ENCODE measurements at places on chromosomes 4 and X.

DNA sequence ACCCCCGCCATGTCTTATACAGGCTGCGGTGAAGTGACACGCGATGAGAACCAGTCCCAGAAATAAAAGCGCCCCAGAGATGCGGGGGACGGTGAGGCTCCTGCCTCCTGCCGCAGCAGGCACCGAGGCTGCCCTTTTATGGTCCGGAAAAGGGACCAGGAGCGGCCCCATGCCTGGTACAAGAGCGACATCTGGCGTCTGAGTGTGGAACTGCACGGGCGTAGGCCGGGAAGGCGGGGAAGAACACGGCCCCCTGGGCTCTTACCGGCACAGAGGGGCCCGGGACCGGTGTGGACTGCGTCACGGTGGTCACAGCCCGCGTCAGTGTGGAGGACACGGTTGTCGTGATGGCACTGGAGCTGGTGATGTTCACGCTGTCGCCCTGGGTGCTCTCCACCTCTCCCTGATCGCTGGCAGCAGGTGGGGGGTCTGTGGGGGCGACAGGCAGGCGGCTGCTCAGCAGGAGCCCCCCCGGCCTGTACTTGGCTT is 8.9 kb upstream of the RENBP start:
- DNase-seq, result peak; percentile 81

DNA sequence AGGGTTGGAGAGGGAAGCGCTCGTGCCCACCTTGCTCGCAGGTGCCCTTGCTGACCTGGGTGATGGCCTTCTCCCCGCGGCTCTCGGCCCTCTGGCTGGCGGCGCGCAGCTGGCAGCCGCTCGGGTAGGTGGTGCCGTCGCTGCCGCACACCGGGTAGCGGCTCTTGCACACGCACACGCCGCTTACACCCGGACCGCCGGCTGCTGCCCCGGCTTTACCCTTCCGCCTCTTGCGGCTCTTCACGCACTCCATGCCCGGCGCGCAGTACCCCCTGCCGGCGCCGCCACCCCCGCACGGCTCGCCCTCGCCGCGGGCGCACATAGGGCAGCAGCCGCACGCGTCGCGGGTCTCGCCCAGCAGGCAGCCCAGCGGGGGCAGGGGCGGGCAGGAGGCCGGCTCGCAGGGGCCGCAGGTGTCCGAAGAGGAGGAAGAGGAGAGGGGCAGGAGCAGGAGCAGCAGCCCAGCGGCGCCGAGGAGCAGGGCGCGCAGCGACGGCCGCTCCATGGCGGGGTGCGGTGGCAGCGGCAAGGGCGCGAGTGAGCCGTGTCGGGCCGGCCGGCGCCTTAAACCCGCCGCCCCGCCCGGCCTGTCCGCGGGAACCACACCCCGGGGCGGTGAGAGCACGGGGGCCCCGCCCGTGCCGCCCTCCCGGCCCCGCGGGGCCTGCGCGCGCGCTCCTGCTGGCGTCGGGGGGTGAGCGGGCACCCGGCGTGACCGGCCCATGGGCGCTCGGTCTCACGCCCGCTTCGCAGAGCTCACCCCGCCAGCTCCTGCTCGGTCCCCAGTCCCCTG is at the start of gene IGFBP7:
TSS of gene IGFBP7 (minus strand) at position 539 of the 793 bp plus-strand sequence. CDS start at position 505, 34 bp downstream.
- DNase-seq, result peak; percentile 35

GRCh38 chrX:138756234-138756633 is 44.7 kb upstream of the FGF13 start:
- DNase-seq, result peak; percentile 30

DNA sequence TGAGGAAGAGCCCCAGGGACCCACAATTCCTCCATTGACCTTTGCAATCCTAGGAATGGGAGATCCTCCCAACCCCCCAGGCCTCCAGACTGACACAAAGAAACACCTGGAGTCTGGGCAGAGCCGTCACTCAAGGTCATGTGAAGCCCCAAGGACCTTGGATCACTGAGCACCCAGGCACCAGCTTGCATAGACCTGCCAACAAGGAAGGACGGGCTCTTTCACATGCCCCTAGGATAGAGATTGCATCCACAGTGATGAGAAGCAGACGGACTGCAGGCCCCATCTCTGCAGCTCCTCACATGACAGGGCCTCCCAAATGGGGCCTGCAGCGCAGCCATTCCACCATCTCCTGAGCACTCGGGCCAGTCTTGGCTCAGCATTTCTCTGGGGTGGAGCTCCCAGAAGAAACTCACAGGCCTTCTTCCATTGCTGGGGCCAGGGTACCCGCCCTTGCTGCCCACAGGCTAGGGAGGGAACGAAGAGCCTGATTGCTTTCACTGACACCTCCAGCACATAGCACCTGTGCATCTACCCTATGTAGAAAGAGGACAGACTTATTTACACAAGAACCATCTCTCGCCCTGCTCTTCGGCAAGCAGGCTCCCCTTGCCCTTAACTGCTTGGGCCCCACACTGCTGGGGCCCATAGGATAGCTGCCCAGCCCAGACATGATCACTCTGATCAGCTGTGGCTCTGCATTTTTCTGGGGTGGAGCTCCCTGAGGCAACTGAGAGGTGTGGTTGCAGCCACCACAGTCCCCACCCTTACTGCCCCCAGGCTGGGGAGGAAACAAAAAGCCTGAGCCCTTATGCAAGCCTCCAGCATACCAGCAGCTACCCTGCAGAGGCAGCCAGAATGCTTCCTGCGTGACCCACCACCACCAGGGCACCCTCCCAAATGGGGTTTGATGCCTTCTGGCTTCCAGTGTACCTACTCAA is 185.7 kb upstream of the ZCCHC13 start:
- no peak for DNase-seq

GRCh38 chrX:44785652-44786051 is 58.2 kb upstream of the DUSP21 start:
- no peak for DNase-seq

DNA sequence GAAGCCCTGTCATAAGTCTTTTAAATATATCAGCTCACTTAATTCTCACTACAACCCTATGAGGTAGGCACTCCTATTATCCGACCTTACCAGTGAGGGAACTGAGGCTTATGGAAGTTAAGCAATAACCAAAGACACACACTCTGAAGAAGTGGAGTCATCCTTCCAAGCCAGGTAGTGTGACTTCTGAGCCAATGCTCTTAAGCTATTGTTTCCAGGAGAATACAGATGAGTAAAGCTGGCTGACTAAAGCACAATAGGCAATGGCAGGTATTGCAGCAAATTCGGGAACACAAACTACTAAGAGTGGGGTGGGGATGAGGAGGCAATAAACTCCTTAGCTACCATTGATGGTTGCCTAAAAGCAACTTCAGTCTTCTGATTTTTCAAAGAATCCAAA is 81.8 kb upstream of the KIT start:
- no peak for DNase-seq

GRCh38 chrX:127038065-127038464 is 218.5 kb downstream of the PRR32 start:
- DNase-seq, result no peak

DNA sequence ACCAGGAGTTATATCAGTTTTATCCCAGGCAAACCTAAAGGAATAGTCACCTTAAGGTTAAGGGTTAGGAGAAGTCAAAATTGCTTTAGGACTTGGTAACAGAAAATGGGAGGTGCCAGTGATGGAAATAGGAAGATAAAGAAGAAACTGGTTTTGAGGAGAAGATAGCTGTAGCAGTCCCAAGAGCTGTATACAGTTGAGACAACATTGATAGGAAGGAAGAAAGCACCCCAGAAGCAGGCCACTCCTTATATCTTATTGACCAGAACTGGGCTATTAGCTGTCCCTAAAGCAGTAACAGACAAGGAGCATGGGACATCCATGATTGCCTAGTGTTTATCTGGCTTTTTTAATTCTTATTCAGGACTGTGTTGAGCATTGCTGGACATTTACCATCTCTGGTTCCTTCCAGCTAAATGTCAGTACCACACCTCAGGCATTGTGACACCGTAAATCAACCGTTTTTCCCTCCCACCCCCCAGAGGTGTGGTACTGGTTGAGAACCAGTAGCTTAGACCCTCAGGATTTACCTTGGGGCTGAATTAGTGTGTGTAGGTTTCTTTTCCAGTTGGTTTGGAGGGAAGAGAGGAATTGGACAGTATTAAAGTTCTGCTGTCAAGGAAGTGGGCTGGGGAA is 2.0 kb upstream of the PGRMC2 start:
- no peak for DNase-seq

DNA sequence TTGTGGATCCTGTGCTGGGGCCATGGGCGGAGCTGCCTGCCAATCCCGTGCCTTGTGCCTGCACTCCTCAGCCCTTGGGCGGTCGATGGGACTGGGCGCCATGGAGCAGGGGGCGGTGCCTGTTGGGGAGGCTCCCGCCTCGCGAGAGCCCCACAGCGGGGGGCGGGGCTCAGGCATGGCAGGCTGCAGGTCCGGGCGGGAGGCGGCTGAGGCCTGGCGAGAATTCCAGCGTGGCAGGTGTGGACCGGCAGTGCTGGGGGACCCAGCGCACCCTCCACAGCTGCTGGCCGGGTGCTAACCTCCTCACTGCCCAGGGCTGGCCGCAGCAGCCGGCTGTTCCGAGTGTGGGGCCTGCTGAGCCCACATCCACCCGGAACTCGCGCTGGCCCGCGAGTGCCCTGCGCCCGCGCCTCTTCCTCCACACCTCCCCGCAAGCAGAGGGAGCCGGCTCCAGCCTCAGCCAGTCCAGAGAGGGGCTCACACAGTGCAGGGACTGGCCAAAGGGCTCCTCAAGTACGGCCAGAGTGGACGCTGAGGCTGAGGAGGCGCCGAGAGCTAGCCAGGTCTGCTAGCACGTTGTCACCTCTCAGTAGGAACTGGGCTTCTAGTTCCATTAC is 85.9 kb downstream of the GBA3 start:
- no peak for DNase-seq

All from liver (tissue), 10 donors.